ENCODE measurements at places on chromosomes 3 and 15.

GRCh38 chr3:171234298-171235010, 207.9 kb upstream of the SLC2A2 start:
- DNase-seq = no peak

DNA sequence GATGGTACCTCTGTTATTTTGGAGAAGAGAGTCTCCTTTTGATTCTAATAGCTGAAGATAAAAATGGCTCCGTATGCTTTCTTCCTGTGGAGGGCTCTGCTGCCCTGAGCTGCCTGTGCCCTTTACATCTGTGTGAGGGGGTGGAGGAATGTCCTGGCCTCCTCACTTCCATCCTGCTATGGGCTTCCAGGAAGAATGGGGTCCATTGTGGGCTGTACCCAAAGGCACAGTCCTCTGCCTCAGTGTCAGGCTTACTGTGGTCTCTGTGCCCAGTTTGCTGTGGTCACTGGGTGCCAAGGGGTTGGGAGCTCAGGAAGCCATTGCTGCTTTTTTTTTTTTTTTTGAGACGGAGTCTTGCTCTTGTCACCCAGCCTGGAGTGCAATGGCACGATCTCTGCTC, 14.4 kb downstream of the DAG1 start:
- no peak for DNase-seq

DNA sequence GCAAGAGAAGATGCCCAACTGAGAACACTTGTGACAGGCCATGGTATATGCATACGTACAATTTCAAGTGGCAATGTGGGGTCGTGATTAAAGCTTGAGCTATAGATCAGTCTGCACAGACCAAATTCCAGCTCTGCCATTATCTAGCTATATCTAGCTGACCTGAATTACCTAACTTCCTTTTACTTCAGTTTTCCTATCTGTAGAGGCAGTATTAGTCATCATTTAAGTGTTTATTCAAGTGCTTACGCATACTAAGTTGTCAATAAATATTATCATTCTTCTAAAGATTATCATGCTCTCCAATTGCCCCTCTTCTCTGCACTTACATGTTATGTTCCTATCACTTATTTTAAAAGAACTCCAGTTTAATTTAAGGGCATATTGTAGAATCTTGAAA, 87.9 kb downstream of the ARPP21 start:
- DNase-seq = no peak

GRCh38 chr15:98455904-98456303, 192.4 kb upstream of the IGF1R start:
- DNase-seq = no peak

- DNase-seq = no peak
Measured at GRCh38 chr3:154795582-154795981, 284.5 kb upstream of the MME start.

Data from cortex of kidney (tissue), 1 donor.